ENCODE measurements at places on chromosomes 3 and 15. TPM values are rescaled to one million over a fixed set of nuclear protein-coding genes. Genes with fewer than 3 reads are reported as not detected.

GRCh38 chr3:170740726-170741591, 129.0 kb downstream of the RPL22L1 start:
- DNase-seq = peak; percentile 94

Gene FBXL22
- 1.9 TPM for total RNA-seq

DNA sequence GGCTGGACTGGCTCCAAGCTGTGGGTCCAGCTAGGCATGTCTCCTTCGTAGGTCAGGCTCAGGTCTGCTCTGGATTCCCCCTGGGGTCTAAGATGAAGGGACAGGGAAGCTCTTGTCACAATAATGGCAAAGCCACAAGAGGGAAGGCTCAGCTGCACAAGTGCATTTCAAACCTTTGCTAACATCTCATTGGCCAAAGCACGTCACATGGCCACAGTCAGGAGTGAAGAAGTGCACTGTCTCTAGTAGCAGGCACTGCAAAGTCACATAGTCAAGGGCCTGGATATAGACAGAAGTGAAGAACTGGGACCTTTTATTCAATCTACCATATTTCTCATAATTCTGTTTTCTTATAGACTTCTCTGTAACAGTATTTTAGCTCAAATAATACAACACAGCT, 20.1 kb downstream of the DLEC1 start:
- DNase-seq = no peak

Gene TRPC1
- total RNA-seq = 21.8 TPM

GRCh38 chr3:184395320-184395660, 15.4 kb downstream of the CHRD start:
- no peak for DNase-seq

DNA sequence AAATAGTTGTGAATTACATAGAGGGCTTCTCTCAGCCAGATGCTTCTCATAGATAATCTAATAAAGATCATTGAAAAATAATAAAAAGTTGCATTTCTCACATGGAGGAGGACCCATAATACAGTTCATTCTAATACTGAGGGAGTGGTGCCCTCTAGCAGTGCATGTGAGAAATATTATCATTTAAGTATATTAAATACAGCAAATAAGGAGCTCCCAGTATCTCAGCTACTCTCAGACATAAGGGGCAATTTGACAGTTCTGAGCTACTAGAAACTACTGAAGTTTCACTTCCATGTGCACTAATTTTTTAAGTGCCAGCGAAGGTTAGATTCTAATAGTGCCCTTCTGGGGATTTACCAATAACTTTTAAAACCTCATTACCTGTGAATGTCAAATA, 188.3 kb downstream of the IL5RA start:
- DNase-seq = peak; percentile 5

Measured in skin of body (tissue), 3 donors.